ENCODE measurements at places on chromosomes 16 and 17.

GRCh38 chr16:89325861-89326471, 108.5 kb downstream of the ZNF778 start:
- DNase-seq, result no peak

GRCh38 chr17:62911114-62911513, 54.9 kb upstream of the TANC2 start:
- no peak for DNase-seq

- no peak for DNase-seq
These were observed 153.4 kb downstream of the TMEM114 start for GRCh38 chr16:8436931-8437330.

DNA sequence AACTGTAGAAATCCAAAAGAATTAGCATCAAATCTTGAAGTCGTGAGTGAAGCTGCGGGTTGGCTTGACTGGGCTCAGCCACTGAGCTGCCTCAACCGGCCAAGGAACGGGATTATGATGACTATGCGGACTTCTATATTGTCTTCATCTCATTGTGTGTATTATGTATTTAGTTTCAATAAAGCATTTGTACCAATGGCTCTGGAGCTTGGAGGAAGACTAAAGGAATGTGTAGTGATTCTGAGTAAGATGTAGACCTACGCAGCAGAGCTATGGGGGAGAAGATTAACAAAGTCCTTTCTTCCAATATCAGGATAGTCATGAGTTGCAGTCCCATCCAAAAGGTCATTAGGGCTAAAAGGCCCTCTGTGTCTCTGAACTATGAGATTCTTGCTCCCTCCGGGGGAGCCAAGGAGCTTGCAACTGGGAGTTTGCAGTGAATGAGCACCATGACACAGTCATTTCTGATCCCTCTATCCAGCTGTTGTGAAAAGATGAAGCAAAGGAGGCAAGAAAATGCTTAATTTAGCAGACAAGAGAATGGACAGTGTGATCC, 8.3 kb downstream of the EME1 start:
- DNase-seq, result no peak
